Activated CD4-positive, CD25-positive, alpha-beta regulatory T cell (primary cell): ENCODE measurements at places on chromosomes 5 and 9.

GRCh38 chr5:109942646-109943045, 252.9 kb downstream of the MAN2A1 start:
- DNase-seq = no peak

DNA sequence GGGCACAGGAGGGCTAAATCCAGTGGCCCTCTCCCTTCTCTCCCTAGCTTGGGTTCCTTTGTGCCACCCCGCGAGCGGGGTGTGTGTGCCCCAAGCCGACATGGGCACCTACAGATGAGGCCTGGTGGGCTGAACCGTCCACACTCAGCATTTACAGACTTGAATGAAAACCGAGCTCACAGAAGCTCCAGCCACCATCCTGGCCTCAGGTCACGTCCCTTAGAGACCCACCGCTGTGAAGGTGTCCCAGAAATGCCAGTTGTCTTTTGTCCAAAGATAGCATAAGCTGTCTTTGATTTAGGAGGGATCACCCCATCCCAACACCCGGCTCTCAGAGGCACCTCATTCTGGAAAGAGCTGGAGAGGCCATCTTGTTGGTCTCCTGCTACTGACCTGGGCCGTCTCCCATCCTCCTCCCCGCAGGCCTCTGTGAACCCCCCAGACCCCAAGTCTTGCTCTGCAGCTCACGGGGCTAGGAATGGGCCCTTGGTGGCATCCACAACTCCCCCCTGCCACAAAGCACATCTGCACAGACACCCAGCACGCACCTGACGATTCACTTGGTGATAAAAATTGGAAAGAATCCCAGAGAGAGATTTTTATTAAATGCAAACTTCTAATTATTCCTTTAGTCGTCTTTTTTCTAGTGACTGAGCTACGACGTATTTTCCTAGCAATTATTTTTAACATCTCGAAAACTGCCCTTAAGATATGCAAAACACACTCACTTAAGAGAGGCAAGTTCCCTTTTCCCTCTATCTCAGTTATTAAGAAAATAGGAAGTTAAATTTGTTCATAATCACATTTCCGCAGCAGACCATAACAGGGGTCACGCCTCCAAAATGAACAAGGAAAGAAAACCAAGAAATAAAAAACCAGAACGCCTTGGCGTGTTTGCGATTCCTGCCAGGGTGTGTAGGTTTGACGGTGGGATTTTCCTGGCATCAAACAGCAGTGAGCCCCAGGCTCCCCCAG, 80.5 kb upstream of the LMX1B start:
- DNase-seq = no peak

DNA sequence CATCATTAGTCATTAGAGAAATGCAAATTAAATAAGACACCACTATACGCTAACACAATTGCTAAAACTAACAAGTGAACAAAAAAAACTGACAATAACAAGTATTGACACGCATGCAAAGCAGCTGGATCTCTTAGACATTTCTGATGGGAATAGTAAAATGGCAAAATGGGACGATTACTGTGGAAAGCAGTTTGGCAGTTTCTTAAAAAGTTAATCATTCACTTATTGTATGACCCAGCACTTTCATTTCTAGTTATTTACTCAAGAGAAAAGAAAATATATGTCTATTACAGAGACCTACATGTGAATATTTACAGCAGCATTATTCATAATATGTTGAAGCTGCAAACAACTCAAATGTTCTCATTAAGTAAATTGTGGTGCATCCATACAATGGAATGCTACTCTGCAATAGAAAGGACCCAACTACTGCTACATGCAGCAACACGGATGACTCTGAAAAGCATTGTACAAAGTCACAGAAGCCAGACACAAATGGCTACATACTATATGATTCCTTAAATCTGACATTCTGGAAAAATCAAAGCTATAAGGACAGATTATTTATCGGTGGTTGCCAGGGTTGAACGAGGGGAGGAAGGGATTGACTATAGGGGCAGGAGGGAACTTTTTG, 96.8 kb upstream of the ITGA2 start:
- DNase-seq = no peak

- DNase-seq = no peak
Measured at GRCh38 chr5:16671208-16671607, 54.4 kb upstream of the RETREG1 start.

DNA sequence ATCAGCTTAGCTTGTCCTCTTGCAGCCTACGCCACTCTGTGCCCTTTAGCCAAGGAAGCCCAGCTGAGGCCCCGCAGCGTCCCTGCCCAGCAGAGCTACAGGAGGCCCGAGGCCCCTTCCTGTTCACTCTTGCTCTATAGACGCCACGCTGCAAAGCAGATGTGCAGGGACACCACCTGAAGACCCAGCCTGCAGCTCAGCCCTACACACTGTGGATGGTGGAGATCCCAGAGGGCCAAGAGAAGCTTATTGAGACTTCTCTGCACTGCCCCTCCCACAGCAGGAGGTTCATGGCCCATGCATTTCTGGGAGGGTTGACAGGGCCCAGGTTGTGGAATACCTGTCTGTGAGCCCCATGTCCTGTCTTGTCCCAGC, 33.6 kb downstream of the IRF1 start:
- no peak for DNase-seq

GRCh38 chr5:111553868-111554267, 41.5 kb upstream of the STARD4 start:
- DNase-seq = no peak

GRCh38 chr5:111691508-111691907, 65.5 kb downstream of the NREP start:
- DNase-seq = no peak

GRCh38 chr9:91119679-91120078, 242.0 kb downstream of the AUH start:
- no peak for DNase-seq

DNA sequence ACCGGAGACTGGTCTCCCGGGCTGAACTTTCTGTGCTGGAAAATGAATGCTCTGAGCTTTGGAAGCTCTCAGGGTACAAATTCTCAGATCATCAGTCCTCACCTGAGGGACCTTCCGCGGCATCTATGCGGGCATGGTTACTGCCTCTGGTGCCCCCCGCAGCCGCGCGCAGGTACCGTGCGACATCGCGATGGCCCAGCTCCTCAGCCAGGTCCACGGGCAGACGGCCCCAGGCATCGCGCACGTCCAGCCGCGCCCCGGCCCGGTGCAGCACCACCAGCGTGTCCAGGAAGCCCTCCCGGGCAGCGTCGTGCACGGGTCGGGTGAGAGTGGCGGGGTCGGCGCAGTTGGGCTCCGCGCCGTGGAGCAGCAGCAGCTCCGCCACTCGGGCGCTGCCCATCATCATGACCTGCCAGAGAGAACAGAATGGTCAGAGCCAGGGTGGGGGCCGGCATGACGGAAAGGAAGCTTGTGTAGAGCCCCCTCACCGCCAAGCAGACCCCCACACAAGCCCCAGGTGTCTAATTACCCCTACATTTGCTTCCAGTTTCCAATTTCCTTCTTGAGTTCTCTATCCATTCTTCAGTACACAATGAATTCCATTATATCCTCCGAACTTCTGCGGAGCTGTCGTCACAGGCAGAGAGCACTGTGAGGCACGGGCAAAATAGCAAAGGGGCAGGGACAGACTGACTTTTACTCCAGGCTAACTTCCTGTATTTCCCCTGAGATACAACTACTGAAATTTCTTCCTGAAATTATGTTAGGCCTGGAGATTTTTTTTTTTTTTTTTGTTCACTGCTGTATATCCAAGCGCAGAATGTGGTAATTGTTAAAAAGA, 23.2 kb downstream of the CDKN2A start:
- DNase-seq = no peak

DNA sequence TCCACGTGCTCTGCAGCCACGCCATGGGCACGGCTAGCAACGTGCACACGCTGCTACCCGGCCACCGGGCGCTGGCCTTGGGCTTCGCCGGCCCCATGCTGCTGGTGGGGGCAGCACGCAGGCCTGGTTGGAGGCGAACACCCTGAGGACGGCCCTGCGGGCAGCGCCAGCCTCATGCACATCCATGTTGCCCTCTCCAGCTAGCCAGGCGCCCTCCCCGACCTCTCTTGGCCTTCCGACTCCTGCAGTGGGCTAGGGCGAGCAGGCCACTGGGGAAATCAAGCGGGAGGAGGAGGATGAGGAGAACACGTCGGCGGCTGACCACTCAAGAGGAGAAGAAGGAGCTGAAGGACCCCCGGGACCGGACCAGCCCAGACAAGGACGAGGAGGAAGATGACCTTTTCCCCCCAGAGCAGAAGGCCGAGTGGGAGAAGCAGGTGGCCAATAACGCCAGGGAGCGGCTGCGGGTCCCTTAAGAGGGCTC, 73.3 kb downstream of the INSL6 start:
- DNase-seq = no peak

- no peak for DNase-seq
Measured at GRCh38 chr9:131096269-131097125, at the start of gene AIF1L. TSS of gene AIF1L (plus strand) at chr9:131096531. CDS start at chr9:131096630, 99 bp downstream.

DNA sequence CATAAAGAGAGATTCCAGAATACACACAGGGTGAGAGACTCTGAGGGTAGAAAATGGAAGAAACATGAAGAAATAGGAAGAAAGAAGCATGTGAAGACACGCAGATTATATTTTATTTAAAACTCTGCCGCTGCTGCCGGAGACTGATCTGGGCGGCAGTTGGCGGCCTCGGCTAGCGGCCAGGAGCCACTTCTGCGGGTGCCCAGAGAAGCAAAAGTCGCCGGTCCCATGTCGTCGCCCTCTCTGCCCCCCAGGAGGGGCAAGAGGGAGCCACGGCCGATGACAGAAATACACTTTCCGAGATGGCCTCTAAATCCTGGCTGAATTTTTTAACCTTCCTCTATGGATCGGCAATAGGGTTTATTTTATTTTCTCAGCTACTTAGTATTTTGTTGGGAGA, 40.9 kb downstream of the ANKRD55 start:
- DNase-seq = no peak

DNA sequence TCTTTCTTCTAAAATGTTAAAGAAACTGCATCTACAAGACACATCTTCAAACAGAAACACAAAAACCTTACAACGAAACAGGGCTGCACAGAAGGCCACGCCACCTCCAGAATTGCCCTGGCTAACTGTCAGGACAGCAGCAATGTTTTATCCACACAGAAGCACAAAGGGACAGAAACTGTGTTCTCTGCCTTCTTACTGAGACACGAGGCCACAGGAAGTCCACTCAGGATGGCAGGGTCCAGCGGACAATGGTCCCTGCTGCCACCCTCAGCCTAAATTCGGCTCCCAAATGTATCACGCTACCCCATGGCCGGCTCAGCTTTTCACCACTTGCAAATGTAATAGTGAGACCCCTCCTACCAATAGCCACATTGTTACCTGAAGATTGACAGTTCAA, 159.8 kb upstream of the PHYKPL start:
- DNase-seq = no peak

DNA sequence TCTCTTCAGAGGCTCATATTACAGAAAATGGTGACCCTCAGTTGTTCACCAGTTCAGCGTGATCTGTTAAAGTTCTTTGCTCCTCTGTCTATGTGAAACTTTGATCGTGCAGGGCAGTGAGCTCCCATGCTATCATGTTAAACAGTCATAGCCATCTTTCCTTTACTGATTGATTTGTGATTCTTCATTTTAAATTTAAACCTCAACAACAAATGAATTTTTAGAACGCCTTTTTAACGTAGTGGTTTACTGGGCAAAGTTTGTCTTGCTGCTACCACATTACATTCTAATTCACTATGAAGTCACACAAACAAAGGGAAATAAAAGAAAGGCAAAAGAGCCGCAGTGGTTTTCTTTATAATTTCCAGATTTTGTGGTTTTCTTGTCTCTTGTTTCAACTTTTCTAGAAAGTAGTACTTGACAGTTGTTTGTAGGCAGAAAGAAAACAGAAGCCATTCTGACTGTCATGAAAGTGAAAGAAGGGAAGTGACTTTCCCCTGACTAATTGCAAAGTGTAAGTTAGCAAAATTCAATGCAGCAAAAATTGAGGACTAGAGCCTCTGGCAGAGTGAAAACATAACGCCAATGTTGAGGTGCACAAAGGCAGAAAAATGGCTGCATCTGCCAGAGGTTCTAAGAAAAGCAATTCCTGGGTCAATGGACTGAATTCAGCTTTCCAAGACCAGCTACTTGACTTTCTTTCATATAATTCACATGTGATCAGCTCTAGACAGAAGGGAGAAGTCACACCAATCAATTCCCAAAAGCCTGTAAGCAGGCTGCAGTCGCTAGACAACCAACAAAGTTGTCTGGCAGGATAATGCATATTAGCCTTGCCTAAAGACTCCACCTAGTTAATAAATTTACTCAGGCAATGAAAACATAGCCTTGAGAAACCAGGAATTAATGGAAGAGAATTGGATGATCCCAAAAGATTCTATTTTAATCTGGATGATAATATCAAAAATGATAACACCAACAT, 7.1 kb upstream of the IFNA6 start:
- DNase-seq = no peak

- DNase-seq = no peak
Measured at GRCh38 chr5:91200692-91201091, 182.4 kb downstream of the ARRDC3 start.

DNA sequence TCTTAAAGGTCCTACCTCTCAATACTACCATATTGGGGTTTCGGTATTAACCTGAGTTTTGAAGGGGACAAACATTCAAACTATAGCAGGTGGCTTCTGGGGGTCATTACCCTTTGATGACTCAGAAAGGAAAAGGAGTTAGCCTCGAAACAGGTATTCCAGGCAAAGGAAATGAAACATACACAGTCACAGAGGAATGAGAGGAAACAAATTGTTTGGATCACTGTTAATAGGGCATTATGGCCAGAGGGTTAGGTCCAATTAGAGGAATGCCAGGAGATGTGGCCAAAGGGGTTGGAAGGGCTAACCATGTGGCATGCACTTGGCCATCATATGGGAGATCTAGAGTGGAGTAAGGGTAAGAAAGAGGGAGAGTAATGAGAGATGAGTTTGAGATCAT, 23.9 kb upstream of the NIM1K start:
- no peak for DNase-seq

GRCh38 chr9:114805670-114806525, at the start of gene TNFSF15:
TSS of gene TNFSF15 (minus strand) at chr9:114806039. CDS start at chr9:114806012, 27 bp downstream.
- DNase-seq = no peak

DNA sequence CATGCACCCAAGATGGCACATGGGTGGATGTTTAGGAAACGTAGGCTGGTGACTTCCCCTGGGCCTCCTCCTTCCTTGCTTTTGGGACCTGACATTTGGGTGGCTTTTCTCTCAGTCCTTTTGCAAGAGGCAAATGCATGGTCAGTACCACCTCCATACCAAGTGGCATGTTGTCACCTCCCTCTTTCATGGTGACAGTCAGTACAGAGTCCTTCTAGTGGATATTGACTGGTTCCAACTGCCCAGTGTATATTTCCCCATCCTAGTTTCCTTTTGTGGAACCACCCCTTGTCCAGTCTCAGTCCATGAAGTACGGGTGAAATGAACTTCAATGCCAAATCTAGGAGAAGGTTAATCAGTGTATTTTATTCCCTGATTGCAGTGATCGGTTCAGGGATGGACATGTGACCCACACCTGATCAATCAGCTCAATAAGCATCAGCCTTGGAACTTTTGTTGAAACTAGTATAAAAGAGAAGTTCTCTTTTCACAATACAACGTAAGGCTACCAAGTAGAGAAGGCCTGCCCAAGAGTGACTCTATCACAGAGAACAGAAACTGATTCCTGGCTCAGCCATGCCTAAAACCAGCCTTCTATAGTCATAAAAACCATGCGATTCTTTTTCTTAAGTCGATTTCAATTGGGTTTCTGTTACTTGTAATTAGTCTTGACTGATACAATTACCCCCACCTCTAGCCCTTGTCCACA, 143.4 kb upstream of the KLF9 start:
- DNase-seq = no peak

GRCh38 chr5:18745042-18745987, 1111.1 kb downstream of the TAF11L14 start:
- no peak for DNase-seq

GRCh38 chr5:53542926-53543325, 17.5 kb upstream of the NDUFS4 start:
- DNase-seq = no peak

- no peak for DNase-seq
Measured at GRCh38 chr9:89864731-89865130, 259.9 kb downstream of the GADD45G start.
